Umbilical cord (tissue), 2 donors: ENCODE measurements at places on chromosomes 12 and 14. TPM values are rescaled to one million over a fixed set of nuclear protein-coding genes. Genes with fewer than 3 reads are reported as not detected.
A peak's percentile ranks its signal among the peaks of the same experiment; 100 is the strongest.

Gene C3AR1
- 9.6 TPM for total RNA-seq

Gene EFCAB11
- total RNA-seq = 15.9 TPM

- DNase-seq = no peak
Observed at GRCh38 chr14:104894331-104895206, 29.5 kb downstream of the CEP170B start.

DNA sequence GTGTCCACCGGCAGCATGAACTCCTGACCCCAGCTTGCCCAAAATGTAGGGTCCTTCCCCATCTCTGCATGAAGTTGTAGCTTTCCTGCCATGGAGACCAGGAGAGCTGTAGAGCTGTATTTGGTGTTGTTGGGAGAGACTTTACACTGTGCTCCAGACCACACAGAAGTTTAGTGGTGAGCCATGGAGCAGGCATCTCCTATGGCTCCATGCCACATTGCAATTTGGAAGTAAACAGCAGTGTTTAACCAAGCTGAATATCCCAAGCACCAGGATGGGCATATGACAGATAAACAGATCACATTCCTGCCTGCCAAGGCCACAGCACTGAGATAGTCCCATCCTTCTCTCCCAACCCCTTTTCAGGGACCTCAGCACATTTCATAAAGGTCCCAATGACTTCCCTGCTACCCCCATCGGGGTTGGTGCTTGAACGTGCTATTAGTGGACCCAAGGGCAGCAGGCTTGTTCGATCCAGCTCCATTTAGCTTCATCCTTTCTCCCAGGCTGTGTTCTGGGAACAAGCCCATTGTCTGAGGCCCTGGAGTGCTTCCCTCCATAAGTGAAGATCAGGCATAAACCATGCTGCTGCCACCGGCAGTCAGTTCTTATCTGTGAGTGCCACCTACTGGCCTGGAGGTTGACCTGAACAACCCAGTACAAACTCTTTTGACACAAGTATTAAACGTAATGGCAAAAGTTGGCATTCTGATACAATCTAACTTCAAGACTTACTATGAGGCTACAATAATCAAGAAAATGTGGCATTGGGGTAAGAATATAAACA, 172.3 kb upstream of the ATXN7L3B start:
- DNase-seq = no peak

DNA sequence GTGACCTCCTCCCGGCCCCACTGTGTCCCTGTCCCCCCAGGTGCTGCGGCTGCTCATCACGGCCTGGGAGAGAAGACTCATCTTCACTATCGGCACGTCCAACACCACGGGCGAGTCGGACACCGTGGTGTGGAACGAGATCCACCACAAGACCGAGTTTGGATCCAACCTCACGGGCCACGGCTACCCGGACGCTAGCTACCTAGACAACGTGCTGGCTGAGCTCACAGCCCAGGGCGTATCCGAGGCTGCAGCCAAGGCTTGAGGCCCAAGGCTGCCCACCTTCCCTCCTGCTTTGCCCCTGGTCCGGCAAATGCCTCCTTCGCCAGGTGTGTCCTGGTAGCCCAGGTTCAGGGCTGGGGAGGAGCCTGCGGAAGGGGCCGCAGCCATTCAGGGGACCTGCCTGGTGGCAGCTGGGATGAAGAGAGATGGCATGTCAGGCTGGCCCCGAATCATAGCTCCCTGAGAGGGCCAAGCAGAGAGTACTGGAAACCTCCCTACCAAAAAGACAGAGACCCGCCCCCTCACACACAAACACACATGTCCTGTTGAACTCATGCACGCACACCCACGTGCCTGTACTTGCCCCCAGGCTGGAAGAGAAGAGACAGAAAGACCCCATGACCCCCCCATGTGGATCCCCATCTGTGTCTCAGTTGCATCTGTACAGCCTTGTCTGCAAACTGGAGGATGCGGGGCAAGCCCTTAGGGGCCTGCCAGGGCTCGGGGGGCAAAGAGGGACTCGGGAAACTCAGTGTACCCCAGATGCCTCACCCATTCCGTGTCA, 38.7 kb downstream of the RASAL1 start:
- no peak for DNase-seq

DNA sequence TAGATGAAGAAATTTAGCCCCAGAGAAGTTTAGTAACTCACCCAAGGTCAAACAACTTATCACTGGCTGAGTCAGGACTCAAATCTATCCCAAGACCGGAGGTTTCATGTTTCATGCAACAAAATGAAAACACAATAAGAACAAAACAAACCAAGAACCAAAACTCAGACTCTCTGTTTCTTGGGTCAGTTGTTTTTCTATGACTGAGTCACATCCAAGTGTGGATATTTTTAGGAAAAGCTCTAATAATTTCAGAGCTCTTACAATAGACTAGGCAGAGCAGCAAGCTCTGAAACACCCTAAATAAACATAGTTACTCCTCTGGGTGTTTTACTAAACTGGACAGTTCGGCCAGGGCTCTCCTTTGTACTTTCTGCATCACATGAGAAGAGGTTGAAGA, 87.6 kb upstream of the PRB2 start:
- DNase-seq = no peak

DNA sequence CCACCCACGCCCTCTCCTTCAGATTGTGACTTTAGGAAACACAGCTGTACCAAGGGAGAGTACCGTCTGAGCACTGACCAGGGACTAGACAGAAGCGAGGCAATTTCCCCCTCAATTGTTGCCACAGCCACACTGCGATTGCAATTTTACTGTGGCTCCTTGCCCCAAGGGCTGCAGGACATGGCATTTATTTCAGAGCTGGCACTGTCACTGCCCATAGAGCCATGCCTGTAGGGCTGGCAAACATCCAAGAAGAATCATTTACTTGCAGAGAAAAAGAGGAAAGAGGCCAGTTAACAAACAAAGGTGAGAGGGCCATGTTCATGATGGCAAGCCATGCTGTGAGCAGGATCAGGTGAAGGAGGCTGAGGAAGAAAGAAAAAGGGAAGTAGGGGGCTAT, 129.6 kb downstream of the EMP1 start:
- no peak for DNase-seq

Gene KERA
- 3.1 TPM for total RNA-seq

- no peak for DNase-seq
Observed at GRCh38 chr14:71964716-71965115, 32.5 kb downstream of the RGS6 start.

DNA sequence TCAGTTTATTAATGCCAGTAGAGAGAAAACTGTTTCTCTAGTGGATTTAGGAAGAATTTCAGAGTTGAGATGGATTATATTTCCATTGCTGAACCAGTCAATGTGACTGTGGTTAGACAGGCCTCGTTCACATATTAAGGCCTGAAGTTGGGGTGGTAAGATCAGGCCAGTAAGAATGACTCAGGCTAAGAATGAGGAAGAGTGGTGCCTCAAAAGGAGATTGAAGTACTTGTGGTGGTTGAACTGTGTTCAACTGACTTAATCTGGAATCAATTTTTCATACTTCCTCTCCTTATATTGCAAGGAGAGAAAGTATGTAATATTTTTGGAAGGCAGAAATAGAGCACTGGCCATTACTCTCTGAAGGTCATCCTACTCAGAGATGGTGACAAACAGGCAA, 37.8 kb upstream of the ATF7IP start:
- DNase-seq = peak; percentile 29

DNA sequence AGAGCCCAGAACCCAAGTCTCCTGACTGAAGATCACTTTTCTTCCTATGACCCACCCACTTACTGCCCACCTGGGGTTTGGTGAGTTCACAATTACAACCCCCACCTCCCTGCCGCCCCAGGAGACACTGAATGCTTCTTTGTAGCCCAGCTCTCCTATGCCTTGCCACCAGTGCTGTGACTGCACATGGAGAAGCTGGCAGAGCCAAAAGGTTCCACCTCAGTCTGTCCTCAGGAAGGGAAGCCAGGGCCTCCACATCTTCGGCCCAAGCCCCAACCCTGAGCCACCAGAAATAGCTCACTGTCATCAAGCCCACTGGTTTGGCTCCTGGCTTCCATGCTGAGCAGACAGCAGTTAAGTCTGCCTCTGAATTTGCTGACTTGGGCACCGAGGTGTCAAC, 25.6 kb downstream of the OTUB2 start:
- DNase-seq = no peak

- DNase-seq = no peak
Observed at GRCh38 chr12:131030472-131031328, 77.0 kb downstream of the ADGRD1 start.

Gene SERPINA12
- not detected for total RNA-seq

DNA sequence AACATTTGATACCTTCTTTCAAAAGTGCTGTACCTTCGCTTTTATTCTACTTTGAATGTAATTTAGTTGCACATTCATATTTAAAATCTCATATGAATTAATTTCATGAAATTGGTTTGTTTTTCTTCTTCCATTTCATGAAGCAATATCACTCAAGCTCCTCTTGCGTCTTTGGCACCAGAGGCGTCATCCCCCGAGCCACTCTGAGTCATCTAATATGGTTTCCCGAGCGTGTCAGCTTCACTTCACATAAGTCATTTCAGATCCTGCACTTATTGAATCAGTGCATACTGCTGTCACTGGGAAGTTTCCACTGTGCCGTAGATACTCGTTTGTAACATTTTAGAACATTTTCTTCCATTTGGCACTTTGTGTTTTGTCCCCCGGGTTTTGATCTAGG, 105.6 kb downstream of the SLC25A47 start:
- no peak for DNase-seq

- no peak for DNase-seq
Observed at GRCh38 chr14:52845081-52845480, 53.7 kb upstream of the GNPNAT1 start.

GRCh38 chr12:45730348-45731189, 1.1 kb downstream of the ARID2 start:
- peak; percentile 59 for DNase-seq

DNA sequence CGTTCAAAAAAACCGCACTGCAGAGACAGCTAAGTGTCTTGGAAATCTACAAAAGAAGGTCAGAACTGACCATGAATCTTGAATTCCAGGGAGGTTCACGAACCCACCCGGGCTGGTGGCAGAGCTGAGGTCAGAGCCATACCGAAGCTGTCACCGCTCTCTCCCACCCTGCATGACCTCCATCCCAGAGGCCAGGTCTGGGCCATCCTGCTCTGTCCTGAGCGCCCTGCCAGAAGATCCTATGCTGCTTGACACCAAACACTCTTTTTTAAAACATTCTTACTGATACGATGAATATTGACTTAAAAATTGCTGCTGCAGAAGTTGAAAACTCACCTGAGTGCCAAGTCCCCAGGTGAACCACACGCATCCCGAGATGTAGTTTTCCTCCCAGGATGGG, 329.1 kb upstream of the FKBP4 start:
- DNase-seq = no peak

- DNase-seq = no peak
Observed at GRCh38 chr14:58812050-58812910, 174.5 kb downstream of the DACT1 start.

Gene RNASE7
- 4.1 TPM for total RNA-seq

Gene GDF3
- 2.9 TPM for total RNA-seq

Gene LPAR5
- 6.3 TPM for total RNA-seq

- DNase-seq = no peak
Observed at GRCh38 chr12:2068653-2069052, 15.9 kb downstream of the CACNA1C start.

- no peak for DNase-seq
Observed at GRCh38 chr12:54475537-54475936, 2.1 kb upstream of the GTSF1 start.

DNA sequence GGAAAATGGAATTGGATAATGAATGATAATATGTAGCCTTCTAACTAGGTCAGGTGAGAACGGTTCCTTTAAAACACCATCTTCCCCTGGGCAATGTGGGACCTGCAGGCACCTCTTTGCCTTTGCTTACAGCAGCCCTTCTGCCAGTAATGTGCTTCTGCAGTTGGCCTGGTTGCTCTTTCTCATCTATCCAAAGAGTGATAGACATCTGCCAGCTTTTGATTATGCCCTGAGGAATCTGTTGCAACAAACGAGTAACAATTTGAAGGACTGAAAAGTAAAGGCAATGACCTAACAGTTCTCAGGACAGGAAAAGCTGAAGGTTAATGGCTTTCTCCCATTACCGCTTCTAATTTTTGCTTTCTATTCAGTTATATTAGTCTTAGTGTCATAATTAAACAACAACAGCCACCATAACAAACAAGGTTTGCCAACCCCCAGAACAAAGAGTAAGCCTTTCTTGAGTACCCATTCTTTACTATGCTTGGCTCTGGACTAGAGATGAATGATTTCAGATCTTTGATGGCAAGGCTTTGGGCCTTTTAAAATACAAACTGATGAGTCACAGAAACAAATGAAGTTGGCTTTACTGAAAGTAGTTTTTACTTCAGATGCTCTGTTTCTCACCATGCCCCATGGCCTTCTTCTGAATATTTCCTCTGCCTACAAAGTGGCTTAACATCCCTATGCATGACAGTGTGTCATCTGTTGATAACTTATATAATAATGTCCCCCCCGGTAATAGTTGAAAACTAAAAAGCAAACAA, 76.1 kb upstream of the KRR1 start:
- no peak for DNase-seq

GRCh38 chr12:13976028-13976584, 5.3 kb downstream of the GRIN2B start:
- DNase-seq = no peak

DNA sequence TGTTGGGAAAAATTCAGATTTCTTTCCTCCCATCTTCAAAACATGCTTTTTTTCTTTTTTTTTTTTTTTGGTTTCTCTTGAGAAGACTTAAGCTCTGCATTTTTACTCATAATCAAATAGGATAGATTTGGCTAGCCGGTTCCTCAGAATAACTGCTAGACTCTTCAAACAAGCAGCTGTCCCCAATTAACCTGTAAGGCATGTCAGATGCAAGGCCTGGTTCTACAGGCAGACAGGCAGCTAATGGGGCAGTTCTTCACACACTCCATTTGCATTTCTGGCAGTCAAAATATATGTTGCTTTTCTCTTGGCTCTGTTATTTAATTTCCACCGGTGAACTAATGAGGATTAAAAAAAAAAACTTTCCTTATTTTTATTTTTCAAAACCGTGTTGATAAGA, 228.0 kb upstream of the ATP2B1 start:
- no peak for DNase-seq

DNA sequence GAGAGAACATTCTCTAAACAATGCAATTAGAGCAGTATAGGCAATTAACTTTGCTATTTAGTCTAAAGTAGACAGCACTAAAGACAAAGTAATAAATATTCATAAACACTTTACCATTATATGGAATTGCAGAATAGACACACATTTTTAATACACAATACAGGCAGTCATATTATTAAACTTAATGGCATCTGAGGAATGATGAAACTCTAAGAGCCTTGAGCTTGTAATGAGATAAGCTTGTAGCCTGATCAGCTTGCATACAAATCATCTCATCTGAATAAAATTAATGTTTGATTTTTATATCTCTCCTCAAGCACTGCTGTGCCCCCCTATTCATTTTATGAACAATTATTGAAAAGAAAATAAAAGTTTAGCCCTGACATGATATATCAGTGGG, 107.6 kb downstream of the MGAT4C start:
- DNase-seq = no peak

- DNase-seq = no peak
Observed at GRCh38 chr14:20642182-20642581, 691 bp upstream of the OR6S1 start.

GRCh38 chr14:76277586-76278130, 98.3 kb upstream of the ESRRB start:
- DNase-seq = no peak

- no peak for DNase-seq
Observed at GRCh38 chr14:31426663-31427062, 6.3 kb upstream of the HEATR5A start.
